Left renal cortex interstitium (tissue), 4 donors: ENCODE measurements at places on chromosomes 12 and 14. TPM values are rescaled to one million over a fixed set of nuclear protein-coding genes. Genes with fewer than 3 reads are reported as not detected.

The ACOT6 gene
- polyA plus RNA-seq: not detected

DNA sequence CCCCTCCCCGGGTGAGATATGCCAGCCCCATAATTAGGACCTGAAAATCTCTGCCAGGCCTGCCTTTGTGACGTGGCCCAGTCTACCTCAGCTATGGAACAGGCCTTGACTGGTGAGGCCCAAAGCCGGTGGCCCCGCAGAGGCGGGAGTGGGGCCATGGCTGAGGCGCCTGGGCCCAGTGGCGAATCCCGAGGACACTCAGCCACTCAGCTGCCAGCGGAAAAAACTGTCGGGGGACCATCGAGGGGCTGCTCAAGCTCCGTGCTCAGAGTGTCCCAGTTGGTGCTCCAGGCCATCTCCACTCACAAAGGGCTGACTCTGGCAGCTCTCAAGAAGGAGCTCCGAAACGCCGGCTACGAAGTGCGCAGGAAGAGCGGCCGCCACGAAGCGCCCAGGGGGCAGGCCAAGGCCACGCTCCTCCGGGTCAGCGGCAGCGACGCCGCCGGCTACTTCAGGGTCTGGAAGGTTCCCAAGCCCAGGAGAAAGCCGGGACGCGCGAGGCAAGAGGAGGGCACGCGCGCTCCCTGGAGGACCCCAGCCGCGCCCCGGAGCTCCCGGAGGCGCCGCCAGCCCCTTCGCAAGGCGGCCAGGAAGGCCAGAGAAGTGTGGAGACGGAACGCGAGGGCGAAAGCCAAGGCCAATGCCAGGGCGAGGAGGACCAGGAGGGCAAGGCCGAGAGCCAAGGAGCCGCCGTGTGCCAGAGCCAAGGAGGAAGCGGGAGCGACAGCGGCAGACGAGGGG is 21.4 kb downstream of the ZNF641 start:
- no peak for DNase-seq

DNA sequence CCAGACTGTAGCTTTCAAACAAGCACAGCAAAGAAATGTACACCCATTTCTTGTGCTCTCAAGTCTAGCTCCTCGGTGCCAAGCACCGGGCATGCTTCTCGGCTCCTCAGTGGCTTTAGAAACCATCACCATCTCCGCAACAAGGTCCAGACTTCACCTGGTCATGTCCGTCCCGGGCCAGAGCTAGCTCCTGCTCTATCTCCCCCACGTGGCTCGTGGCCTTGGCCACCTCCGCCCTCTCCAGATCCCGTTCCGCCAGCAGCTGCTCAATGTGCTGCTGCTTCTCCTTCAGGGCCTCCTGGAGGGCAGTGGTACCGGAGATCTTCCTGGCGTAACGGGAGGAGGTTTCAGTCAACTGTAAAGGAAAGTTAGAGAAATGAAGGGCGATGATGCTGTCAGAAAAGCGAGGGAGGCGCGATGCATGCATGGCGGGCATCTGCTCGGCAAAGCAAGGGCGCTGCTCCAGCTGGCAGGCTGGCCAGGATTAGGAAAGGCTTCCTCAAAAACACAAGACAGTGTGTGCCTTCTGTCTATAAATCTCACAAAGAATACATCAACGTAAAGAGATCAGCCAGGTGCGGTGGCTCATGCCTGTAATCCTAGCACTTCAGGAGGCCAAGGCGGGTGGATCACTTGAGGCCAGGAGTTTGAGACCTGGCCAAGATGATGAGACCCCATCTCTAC is 67.4 kb downstream of the CLIP1 start:
- no peak for DNase-seq

The P2RX7 gene
- polyA plus RNA-seq: 1.1 TPM

GRCh38 chr12:104751120-104751519 is 207.0 kb downstream of the SLC41A2 start:
- no peak for DNase-seq

The AQP2 gene
- polyA plus RNA-seq: 112 TPM

DNA sequence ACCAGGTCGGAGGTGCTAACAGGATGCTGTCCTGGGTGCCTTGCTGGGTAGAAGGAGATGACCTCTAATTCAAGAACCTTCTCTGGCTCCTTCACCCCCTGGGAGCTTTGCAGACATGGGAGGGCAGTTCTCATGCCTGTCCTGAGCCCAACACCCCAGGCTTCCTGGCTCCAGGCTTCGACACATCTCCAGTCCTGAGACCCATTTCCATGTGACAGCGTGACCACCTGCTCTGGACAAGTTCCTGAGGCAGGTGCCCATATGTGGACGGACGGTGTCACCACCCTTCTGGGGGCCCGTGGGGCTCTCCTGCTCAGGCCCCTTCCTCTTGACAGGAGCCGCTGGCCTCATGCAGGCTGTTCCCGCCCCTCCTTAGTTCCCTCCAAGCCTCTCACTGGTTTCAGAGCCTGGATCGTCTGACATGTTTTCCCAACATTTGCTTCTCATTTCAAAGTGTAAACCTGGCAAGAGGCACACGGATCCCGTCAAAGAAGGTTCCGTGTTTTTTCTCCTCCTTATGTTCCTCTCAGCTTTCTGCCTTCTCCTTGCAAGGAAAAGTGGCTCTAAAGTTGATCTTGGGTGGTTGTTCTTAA is 291.9 kb upstream of the RTL1 start:
- no peak for DNase-seq

DNA sequence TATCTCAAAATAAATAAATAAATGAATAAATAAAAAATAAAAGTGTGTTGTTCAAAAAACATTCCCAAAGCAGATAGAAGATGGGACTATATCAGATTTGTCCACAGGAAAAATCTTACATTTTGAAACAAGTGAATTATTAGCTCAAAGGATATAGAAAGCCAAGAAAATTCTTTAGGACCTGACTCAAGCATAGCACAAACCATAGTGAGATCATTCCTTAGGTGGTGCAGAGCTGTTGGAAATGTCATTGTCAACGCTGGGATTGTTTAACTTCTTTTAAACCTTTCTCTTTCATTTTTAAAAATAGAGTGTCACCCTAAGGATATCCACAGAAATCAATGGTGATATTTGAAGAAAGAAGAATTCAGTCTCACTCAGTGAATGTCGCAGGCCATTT is 43.5 kb downstream of the DRAM1 start:
- no peak for DNase-seq

DNA sequence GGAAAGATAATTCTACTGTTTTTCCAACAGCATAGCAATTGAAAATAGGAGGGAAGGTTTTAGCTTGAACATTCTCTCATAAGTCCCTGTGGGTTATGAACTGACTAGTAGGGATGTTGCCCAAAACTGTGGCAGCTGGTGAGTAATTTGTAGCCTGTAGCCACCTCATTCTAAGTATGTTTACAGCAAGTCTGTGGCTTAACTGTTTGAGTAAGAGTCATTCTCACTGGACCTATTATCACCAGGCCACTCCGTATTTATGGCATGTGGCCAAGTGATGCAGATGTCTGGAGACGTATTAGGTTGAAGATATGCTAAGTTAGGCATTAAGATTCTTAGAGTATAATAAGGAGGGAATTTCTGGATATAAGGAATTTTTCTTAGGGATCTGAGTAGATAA is 458.3 kb downstream of the ETNK1 start:
- no peak for DNase-seq

The CDKL1 gene
- 7.9 TPM for polyA plus RNA-seq

The FGF23 gene
- 0.06 TPM for polyA plus RNA-seq

DNA sequence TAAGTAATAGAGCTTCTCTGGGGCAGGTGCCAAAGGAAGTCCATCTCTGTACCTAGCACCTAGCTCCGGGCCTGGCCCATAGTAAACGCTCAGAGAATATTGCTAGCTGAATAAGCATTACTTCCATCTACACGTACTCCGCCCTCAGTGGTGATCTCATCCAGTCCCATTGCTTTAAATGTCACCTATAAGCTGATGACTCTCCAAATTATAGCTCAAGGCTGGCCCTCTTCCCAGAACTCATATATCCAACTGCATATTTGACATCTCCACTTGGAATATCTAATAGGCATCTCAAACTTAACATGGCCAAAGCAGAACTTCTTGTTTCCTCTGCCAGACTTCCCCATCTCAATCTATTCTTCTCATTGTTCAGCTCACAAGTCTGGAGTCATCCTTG is 6.9 kb upstream of the DYNLL1 start:
- no peak for DNase-seq

DNA sequence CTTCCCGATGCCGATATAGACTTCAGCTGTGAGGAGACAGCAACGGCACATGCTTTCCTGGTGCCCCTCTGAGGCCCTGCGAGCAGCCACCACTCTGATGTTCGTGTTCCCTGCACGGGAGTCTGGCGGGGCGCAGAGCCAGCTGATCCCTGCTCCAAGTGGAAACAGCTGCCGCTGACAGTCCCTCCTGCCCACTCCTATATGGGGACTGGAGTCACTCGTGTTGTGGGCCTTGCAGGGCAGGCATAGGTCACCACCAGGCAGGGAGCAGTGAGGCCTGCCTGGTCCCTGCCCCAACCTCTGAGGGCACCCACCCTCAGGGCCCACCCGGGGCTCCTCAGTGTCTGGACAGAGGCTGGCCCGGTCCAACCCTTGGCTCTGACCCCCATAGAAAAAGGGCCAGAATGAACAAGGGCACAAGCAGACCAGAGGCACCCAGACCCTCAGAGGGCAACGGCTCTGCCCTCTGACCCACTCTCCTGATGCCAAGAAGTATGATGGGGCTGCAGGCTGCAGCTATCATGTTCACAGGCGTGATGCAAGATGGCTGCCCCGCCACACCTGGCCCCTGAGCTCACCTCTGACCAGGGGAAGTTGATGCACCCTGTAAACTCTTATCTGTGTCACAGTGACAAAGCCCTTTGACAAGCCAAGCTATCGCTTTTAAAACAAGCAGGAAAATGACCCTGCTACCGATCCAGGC is 181.6 kb downstream of the CALM1 start:
- no peak for DNase-seq

DNA sequence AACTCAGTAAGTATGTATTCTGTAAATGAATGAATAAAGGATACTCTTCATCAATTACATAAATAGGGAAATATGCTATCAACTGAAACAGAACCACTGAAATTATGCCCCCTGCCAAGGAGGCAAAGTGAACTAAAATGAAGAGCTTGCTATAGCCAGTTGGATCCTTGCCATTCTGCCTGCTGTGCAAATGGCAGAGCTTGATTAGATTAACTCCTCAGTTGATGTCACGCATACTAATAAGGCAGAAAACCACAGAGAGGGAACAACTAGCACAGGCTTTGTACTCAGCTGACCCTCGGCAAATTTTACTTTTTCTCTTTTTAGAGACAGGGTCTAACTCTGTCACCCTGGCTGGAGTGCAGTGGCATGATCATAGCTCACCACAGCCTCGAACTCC is 36.7 kb upstream of the FERMT2 start:
- DNase-seq: no peak

The ST8SIA1 gene
- 5.6 TPM for polyA plus RNA-seq

DNA sequence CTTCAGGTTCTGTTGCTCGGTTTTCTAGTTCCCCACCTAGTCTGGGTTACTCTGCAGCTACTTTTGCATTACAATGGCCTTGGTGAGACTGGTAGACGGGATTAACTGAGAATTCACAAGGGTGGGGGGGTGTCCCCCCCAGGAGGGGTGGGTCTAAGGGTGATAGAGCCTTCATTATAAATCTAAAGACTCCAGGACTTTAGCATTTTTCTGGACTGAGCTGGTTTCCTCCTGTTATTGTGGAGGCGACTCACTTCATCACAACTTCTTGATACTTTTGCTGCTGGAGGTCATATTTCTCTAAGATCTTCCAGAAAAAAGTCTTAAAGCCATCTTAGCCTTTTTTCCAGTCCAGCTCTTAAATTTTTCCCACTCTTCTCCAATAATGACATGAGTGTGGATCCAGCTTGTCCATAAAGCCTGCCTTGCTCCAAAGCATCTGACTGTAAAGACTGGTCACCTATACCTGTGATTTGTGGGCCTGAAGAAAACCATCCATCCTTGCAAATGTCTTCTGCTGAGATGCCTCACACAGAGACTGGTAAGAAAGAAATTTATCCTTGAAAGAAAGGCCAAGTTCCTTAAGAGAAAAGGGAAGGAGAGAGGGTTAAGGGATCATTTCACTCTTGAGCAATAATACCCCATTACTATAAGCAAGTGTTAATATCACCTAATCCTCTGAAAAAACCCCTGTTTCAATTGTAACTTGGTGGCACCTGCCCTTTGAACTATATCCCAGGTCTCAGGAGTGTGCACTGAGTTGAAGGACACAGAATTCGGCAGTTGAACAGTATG is 19.7 kb upstream of the SLC2A14 start:
- DNase-seq: no peak

DNA sequence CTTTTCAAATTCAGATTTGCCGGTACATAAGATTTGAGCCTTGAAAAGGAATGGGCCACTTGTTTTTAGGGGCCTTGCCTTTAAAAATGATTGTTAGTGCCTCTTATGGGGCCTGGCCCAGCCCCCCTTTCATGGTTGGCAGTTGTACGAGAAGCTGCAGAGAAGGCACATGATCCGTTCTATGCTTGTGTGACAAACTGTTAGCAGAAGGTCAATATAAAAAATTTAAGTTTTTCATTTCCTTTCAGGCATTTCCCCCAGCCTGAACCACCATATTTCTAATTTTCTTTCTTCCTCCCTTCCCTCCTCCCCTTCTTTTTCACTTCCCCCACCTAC is 119.1 kb downstream of the PLXNC1 start:
- no peak for DNase-seq

The DCN gene
- polyA plus RNA-seq: 416 TPM

GRCh38 chr14:103257211-103257962 is 76.7 kb upstream of the EIF5 start:
- no peak for DNase-seq

The OS9 gene
- 206 TPM for polyA plus RNA-seq

The TMEM229B gene
- polyA plus RNA-seq: 3.8 TPM

GRCh38 chr12:121065345-121065744 is 26.3 kb upstream of the OASL start:
- no peak for DNase-seq

The NAP1L1 gene
- polyA plus RNA-seq: 904 TPM

The GDF3 gene
- polyA plus RNA-seq: 0.70 TPM

GRCh38 chr14:21096978-21097635 is 1.3 kb downstream of the ZNF219 start:
- no peak for DNase-seq

- DNase-seq: no peak
These were observed 7.9 kb downstream of the TMEM253 start for GRCh38 chr14:21108791-21109190.

The TAS2R19 gene
- polyA plus RNA-seq: 2.1 TPM

The TTLL5 gene
- 35.8 TPM for polyA plus RNA-seq

The C12orf54 gene
- 0.77 TPM for polyA plus RNA-seq

- DNase-seq: no peak
These were observed 47.0 kb downstream of the SIX1 start for GRCh38 chr14:60602291-60602690.

- no peak for DNase-seq
These were observed 3.5 kb upstream of the OR10P1 start for GRCh38 chr12:55633151-55633550.

DNA sequence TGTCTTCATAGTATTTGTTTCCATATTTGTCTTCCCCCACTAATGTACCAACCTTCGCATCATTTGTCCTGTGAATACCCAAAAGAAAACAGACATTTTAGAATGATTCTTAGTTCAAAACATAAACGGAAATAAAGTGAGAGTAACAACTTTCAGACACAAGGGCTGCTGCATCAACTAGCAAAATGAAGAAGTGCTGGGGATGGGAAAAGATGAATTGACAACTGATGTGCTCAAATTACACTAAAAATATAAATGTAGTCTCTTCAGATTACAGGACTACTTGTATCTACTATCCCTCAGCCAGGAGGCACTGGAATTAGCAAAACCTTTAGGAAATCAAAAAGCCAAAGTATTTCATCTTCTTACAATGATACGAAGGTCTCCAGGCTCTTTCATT is 743 bp downstream of the NDUFA12 start:
- DNase-seq: no peak

GRCh38 chr12:31664038-31664437 is 4.5 kb downstream of the ETFBKMT start:
- no peak for DNase-seq
